ENCODE measurements at places on chromosomes 3 and 15. TPM values are rescaled to one million over a fixed set of nuclear protein-coding genes. Genes with fewer than 3 reads are reported as not detected.

Gene GASK1A
- total RNA-seq, result not detected

Gene ZNF502
- total RNA-seq, result 3.0 TPM

Gene KLHL6
- not detected for total RNA-seq

Gene THPO
- total RNA-seq, result not detected

Gene MRPL46
- 40.2 TPM for total RNA-seq

Gene EIF2A
- 164 TPM for total RNA-seq

Gene ARHGEF26
- total RNA-seq, result 5.5 TPM

Gene ERC2
- 0.53 TPM for total RNA-seq

Gene MELTF
- 202 TPM for total RNA-seq

Gene SH3BP5
- total RNA-seq, result 9.3 TPM

Gene IL16
- total RNA-seq, result 1.6 TPM

Gene CEP97
- 11.7 TPM for total RNA-seq

Gene ACTRT3
- 0.72 TPM for total RNA-seq

Gene ACSBG1
- total RNA-seq, result not detected

Gene SCN11A
- not detected for total RNA-seq

Gene MITF
- 22.0 TPM for total RNA-seq

Gene MCTP2
- total RNA-seq, result 5.8 TPM

Gene DUOX2
- total RNA-seq, result 0.08 TPM

Gene AGBL1
- total RNA-seq, result not detected

Gene RTP1
- not detected for total RNA-seq

Gene RNF123
- 47.1 TPM for total RNA-seq

Gene VGLL3
- total RNA-seq, result 0.64 TPM

Gene IL17RD
- total RNA-seq, result 2.0 TPM

Gene RASA2
- total RNA-seq, result 10.3 TPM

Gene PAQR5
- 0.69 TPM for total RNA-seq

Gene IL17RC
- total RNA-seq, result 35.3 TPM

Gene PRC1
- total RNA-seq, result 402 TPM

Gene PRTG
- 27.5 TPM for total RNA-seq

Gene TMEM40
- total RNA-seq, result not detected

Gene SYNPR
- not detected for total RNA-seq

Gene RETNLB
- not detected for total RNA-seq

Gene GPR15
- not detected for total RNA-seq

Gene PIGZ
- 0.29 TPM for total RNA-seq

Gene MOBP
- not detected for total RNA-seq

Gene LSMEM2
- 0.15 TPM for total RNA-seq

Gene CHRNA7
- total RNA-seq, result 0.30 TPM

Gene PLD1
- 8.2 TPM for total RNA-seq

Gene PRSS50
- total RNA-seq, result not detected

Gene GOLGA6L7
- not detected for total RNA-seq

Gene ARPP21
- 1.6 TPM for total RNA-seq

Gene HIGD2B
- 0.11 TPM for total RNA-seq

Gene MAPK6
- 39.8 TPM for total RNA-seq

Gene ADPRH
- 2.0 TPM for total RNA-seq

Gene NR2F2
- 7.5 TPM for total RNA-seq

Gene AGTR1
- not detected for total RNA-seq

Gene ZNF660
- total RNA-seq, result 0.30 TPM

Gene ERICH6
- total RNA-seq, result not detected

Gene CYP1A1
- 3.5 TPM for total RNA-seq

Gene VPS18
- 23.5 TPM for total RNA-seq

Gene HCLS1
- total RNA-seq, result not detected

Gene HACD2
- total RNA-seq, result 14.3 TPM

Gene ST3GAL6
- total RNA-seq, result 4.4 TPM

Gene RASGRF1
- total RNA-seq, result 1.5 TPM

All from A375 (cell line).